ENCODE measurements at places on chromosomes 11 and 22. TPM values are rescaled to one million over a fixed set of nuclear protein-coding genes. Genes with fewer than 3 reads are reported as not detected.

The CRYBB2 gene
- 0.15 TPM for total RNA-seq

The NXPE1 gene
- total RNA-seq = not detected

The DMC1 gene
- 35.7 TPM for total RNA-seq

The PAMR1 gene
- not detected for total RNA-seq

The WNT7B gene
- total RNA-seq = not detected

The KRTAP5-1 gene
- not detected for total RNA-seq

The HBB gene
- total RNA-seq = not detected

The NLRX1 gene
- total RNA-seq = 19.2 TPM

The LGALS1 gene
- 1,774 TPM for total RNA-seq

The LRP4 gene
- 2.8 TPM for total RNA-seq

The CARD16 gene
- total RNA-seq = 0.40 TPM

The USP2 gene
- 1.8 TPM for total RNA-seq

The UBQLN3 gene
- total RNA-seq = not detected

The HTR3A gene
- not detected for total RNA-seq
